ENCODE measurements at places on chromosomes 1 and 21.

DNA sequence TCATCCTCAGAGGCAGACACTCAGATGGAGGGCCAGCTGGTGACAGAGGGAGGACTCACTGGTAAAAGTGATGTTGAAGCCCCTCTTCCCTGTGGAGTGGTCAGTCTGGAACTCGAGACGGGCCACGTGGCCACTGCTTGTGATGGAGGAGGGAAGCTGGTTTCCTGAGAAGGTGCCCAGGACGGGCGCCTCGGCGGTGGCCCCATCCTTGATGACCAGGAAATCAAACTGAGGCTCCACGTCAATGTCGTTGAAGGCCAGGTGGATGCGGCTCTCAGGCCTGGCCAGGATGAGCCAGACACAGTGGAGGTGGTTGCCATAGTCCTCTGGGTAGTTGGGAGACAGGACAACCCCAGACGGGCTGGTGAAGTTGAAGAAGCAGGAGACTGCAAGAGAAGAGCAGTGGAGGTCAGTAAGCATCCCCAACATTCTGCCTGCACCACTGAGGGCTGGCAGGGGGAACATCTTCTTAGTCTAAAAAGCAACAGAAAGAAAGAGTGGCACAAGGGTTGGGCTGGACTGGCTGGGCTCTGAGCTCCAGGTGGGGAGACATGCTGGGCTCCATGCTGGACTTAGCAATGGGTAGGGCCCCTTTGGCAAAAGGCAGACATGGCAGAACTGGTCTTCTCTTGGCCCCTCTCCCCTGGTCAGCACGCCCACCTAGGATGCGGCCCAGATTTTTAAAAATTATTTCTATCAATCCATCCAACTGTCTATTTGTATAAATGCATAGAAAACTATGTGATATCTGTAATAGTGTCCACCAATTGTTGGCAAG lies 120.5 kb upstream of the HMGB4 start:
- no peak for DNase-seq

DNA sequence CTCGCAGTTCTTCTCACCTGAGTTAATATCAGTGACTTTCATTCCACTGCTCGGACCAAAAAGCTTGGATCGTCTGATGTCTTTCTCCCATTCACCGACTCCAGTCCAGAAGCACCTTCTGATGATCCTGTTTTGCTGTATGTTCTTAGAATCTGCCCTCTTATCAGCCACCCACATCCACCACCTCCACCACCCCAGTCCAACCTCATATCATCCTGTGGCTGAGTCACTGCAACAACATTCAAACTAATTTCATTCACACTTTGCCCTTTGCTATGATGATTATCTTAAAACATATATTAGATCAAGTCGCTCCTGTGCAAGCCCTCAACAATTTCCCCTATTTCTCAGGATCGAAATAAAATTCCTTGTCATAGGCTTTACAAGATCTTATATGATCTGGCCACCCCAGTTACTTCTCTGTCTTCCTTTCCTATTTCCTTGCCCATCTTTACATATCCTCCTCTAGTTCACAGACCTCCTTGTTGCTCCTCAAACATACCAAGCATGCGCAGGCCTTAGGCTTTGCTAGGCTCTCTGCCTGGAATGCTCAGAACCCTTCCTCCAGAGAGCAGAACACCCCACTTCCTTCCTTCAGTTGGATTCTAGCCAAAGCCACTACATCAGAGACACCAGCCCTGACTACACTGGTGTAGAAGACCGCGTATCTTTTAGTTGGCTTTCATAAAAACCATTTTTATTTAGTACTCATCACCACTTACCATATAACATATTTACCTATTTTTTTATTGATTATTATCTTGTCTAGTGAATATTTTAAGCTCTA lies 335.7 kb upstream of the GREM2 start:
- no peak for DNase-seq

- DNase-seq: no peak
Observed at GRCh38 chr1:2274929-2275475, 46.9 kb downstream of the SKI start.

DNA sequence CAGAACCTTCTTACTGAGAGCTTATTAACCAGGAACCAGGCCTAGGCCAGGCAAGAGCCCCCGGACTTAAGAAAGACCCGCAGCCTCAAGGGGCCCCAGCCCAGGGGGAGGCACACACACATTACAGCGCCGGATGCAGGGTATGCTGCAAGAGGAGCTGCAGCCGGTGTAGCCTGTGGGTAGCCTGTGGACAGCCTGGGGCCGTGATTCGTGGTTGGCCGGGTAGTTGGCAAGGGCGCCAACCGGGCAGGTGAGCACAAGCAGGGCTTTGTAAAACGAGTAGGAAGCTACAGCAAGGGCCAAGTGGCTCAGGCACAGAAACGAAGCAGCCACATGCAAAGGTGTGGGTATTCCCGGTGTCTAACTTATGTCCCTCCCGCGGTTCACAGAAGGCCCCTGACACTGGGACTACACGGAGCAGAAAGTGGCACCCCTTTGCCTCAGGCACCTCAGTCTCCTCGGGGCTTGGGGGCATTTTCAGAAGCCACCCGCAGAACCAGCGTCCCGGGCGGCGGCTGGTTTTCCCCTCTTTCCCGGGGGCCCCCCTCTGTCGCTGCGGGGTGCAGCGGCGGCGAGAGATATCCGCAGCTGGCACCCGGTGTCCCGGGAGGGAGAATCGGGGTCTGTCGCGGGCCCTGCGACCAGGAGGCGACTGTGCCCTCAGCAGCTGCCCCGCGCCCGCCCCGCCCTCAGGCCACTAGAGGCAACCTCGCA lies 40.8 kb downstream of the KIAA1614 start:
- no peak for DNase-seq

DNA sequence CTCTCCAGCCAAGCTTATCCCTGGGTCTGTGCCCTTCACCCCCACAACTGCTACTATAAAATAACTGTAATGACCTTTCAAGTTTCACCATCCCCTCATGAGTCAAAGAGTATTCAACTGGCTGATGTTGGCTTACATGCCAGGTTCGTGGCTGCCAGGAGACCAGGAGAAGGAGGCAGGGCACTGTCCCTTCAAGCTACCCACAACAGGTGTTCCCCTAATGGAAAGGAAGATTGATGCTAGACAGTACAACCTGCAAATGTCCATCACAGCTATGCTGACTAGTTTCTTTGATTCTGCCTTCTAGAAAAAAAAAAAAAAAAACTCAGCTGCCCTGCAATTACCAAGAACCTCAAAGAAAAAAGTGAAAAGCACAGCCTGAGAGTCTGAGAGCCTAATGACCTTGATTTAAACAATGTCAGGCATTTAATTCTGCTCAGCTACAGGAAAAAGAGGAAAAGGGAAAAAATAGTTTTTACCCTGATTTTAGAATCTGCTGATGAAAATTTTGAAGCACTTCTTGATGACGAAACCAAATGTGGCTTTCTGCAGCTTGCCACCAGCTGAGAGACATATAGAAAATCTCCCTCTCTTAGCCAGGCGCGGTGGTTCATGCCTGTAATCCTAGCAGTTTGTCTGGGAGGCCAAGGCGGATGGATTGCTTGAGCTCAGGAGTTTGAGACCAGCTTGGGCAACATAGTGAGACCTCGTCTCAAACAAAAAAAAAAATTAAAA lies 82.7 kb upstream of the ROR1 start:
- peak; percentile 58 for DNase-seq

DNA sequence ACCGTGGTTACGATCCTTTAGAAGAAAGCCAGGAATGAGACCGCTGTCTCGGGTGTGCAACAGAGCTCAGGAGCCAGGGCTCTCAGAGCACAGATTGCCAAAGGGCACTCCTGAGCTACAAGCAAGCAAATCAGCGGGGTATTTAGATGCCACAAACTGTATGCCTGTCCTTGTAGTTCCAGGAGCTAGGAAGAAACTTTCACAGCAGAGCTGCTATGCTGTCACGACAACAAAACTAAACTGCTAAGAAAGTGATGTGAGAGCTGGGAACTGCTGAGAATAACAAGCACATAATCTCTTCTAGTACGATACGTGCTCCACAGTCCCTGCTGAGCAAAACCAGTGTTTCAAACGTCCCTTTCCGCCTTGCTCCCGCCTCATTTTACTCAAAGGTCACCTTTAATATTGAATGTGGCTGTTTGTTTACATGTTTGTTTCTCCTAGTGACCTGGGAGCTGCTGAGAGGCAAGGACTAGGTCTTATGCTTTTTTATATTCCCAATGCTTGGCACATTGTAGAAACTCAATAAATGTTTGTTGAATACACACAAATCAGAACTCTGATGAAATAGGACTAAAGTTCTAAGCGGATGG lies 14.7 kb downstream of the GREM2 start:
- no peak for DNase-seq

DNA sequence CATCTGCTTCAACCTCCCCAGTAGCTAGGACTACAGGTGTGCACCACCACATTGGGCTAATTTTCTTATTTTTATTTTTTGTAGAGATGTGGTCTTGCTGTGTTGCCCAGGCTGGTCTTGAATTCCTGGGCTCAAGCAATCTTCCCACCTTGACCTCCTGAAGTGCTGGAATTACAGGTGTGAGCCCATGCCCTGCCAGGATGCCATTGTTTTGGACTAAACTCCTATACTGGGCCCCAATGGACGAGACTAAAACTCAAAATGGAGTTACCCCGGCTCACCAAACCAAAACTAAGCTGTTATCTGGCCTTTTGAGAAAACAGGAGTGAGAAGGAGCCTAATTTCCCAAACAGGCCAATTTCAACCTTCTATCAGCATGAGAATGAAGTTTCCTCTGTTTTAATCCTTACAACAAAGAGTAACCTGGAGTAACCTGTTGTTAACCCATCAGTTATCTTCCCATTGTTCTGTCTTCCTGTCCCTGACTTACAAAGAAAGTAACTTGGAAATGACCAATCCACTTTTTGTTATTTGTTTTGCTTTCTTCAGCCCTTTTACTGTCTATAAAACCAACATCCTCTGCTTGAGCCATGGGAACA lies 29.6 kb downstream of the DMRTA2 start:
- no peak for DNase-seq

- no peak for DNase-seq
Observed at GRCh38 chr1:215728169-215728568, 161.1 kb downstream of the KCTD3 start.

- peak; percentile 55 for DNase-seq
Observed at GRCh38 chr1:12083766-12084165, 20.7 kb downstream of the TNFRSF8 start.

GRCh38 chr1:167878372-167879160 lies 35.4 kb downstream of the ADCY10 start:
- no peak for DNase-seq

DNA sequence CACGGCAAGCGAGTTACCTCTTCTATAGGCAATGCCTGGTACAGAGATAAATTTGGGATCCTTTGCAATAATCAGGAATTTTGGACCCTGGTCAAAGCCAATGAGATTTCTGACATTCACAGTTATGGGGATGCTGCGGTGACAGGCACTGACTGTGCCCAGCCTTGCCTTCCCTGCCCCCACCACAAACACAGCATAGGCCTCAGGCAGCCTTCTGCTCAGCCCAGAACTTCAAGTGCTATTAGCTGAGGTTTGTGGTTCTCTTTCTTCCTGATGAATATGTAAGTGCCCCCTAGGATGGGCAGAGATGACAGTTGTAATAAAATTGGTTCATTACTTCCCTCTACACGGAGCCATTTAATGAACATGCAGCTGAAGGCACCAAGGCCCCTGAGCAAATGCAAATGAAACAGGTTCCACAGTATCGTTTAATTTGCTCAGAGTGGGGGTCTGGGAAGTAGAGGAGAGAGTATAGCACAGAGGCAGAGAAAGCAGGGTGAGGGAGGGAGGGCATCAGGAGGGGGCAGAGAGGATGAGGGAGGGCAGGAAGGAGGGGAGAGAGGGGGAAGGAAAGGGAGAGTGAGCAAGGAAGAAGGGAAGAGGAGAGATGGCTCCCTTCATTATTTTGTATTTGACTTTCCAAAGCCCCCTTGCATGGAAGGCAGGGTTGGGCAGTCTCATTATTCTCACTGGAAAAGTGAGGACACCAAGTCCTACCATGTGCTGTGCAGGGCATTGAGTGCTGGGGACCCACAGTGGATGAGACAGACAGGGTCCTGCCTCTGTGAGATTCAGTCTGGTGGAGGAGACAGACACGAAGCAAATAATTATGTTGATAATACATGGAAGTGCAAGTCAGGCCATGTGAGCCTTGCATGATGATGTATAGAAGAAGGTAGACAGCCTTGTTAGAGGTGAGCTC lies 513.0 kb downstream of the PTPRU start:
- no peak for DNase-seq

GRCh38 chr1:84959294-84959693 lies 37.6 kb downstream of the MCOLN2 start:
- DNase-seq: no peak

DNA sequence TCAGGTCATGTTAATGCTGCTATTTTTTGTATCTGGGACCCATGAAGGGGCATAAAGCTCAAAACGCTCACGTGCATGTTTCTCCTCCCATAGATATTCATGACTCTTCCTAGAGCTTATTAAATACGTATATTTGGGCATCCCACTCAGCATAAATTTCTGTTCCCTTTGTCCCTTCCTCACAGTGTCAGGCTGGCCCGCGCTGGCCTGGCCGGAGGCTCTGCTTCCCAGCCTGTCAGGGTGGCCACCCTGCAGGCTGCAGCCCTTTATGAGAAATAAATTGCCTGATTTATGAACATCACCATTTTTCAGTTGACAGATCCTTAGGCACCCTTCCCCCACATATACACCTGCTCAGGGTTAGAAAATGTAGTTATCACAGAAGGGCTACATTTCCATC lies 44.0 kb upstream of the NTPCR start:
- DNase-seq: no peak

GRCh38 chr1:52602856-52603600 lies 857 bp downstream of the GPX7 start:
- peak; percentile 33 for DNase-seq

GRCh38 chr1:36622741-36623648 lies 140.3 kb upstream of the CSF3R start:
- no peak for DNase-seq

- peak; percentile 60 for DNase-seq
Observed at GRCh38 chr21:44845418-44846223, 27.8 kb upstream of the SUMO3 start.

DNA sequence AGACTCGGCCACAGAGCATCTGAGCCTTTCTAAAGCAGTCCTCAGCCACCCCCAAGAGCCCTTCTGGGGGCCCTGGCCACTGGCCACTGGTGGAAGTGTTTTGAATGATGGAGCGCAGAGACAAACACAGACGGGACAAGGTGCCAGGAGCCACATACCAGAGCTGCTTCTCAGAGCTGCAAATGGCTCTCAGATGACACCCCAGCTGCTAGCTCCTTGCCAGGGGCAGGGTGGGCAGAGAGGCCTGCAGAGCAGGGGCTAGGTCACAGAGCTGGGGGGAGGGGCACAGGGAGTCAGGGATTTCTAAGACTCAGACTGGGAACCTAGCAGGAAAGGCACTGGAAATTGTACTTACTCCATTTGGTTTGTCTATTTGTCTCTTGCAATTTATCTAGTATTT lies 30.4 kb downstream of the KCNN3 start:
- peak; percentile 15 for DNase-seq

DNA sequence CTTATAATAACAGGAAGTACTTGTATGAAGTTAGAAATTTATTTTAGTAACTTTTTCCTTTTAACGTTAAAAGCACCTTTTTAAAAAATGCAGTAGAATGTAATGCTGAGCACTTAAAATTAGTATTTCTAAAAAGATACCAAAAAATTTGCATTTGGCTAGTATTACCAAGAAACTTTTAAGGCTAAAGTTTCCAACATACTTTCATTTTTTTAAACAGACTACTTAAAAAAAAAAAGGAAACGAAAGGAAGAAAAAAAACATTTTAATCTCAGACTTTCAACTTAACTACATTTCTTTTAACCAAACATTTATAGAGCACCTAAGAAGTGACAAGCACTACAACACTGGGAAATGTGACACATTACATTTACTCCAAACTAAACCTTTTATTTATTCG lies 2.8 kb downstream of the ARID4B start:
- no peak for DNase-seq

GRCh38 chr1:178935610-178936009 lies 64.7 kb upstream of the ANGPTL1 start:
- no peak for DNase-seq

- no peak for DNase-seq
Observed at GRCh38 chr21:36579898-36580297, 100.0 kb upstream of the CLDN14 start.
